Mesenteric fat pad (tissue), 1 donor: ENCODE measurements at places on chromosomes 3 and 15. TPM values are rescaled to one million over a fixed set of nuclear protein-coding genes. Genes with fewer than 3 reads are reported as not detected.

GRCh38 chr3:134312072-134312872 is 61.6 kb upstream of the RYK start:
- no peak for DNase-seq

- DNase-seq = no peak
Observed at GRCh38 chr3:36496684-36497633, 116.7 kb downstream of the STAC start.

GRCh38 chr15:88400084-88400483 is 67.1 kb downstream of the MRPL46 start:
- DNase-seq = no peak

DNA sequence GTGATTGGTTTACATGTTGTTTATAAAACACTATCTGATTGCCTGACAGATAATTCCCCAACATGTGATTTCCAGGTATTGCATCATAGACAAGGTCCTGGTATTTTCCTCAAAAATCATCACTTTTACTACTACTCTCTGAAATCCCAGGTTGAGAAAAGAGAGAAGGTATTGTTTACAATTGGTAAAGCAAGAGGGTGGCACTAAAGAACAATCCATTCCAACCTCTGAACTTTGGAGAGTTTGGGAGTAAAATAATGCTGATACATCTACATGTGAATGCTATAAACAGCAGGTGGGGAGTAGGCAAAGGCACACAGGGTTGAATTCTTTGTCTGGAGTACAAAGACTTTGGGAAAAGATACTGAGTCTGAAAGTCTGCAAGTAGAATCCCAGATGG is 134.2 kb downstream of the WDR72 start:
- no peak for DNase-seq

EPHB3 gene
- 1.6 TPM for total RNA-seq

RETNLB gene
- not detected for total RNA-seq
